Ureter (tissue), 1 donor: ENCODE measurements at places on chromosomes 16 and 17. TPM values are rescaled to one million over a fixed set of nuclear protein-coding genes. Genes with fewer than 3 reads are reported as not detected.
A peak's percentile ranks its signal among the peaks of the same experiment; 100 is the strongest.

DNA sequence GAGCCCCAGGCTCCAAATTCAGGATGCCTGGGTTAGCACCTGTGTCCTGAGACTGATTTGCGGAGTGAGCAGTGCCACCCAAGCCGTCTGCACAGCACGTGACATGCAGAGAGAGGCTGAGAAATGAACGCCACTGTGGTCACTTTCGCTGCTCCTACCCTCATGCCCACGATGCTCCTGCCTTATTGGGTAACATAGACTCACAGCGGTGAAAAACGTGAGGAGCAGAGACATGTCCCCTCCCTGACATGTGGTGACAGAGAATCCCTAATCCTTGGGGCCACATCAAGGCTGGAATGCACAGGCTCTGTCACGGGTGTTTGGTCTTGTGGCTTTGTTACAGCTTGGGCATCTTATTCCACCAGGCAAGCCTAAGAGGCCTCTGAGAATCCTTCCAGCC, 52.1 kb upstream of the CACNG5 start:
- no peak for DNase-seq

DNA sequence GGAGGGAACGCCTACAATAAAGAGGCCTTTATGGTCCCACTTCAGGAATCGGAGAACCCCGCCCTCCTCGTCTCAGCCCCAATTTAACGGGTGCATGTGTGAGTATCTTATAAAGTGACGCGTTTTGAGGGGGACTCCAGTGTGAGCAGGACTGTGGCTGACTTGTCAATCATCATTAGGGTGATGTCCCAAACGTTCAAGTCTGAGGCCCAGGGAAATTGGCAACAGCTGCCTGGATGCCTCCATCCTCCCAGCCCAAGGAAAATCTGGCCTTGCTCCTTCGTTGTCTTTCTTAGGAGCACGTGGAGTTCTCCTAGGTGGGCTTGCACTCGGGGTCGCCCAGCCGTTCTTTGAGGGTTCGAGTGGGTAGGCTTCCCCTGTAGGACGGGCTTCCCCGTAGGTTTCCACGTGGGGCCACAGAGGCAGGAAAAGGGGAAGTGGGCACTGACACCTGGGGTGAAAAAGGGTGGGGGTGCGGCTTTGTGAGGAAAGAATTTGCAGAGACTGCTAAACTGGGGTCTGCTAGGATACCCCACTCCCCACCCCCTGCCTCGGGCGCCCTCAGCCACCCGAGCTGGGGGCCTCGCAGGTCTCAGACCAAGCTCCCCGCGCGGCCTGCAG, 561 bp upstream of the HERPUD1 start:
- DNase-seq, result no peak

Gene CDC42EP4
- 70.8 TPM for total RNA-seq

Gene PSMD7
- total RNA-seq, result 83.3 TPM

Gene C16orf96
- total RNA-seq, result not detected

- DNase-seq, result peak; percentile 65
These were observed 7.7 kb downstream of the CORO6 start for GRCh38 chr17:29615048-29615385.
